ENCODE measurements at places on chromosomes 4 and X.

DNA sequence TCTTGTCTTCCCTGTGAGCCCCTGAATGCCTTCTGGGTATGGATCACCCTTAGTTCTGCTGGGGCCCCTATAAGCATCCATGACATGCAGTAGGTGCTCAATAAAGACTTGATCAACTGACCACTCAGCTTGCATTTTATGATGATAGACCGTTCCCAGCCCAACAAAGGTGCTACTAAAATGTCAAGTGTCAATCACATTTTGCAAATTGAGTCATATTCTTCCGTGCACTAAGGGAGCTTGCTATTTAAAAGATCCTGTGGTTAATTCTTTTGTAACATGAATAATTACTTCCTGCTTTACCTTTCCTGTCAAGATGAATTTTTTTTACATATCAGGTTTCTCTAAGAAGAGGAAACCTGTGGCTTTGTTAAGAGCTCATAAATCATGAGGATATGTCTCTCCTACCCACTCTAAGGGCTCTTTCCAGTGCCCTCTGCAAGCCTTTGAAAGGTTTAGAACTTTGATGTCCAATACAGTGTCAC lies 47.6 kb downstream of the SH3KBP1 start:
- no peak for DNase-seq

DNA sequence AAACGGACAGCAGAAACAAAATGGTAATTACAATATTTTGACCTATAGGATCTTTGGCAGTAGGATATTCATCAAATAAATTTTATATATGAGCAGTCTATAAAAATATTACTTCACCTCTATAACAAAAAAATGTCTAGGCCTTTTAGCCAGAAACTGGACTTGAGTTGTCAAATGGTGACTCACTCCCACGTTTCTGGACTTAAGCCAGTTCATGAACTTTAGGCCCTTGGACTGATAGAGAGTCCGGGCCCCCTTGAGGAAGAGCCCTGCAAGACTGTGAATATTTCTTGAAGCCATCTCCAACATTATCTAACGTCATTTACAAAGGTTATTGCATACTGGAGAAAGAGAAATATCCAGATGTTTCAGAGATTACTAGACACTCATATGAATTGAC lies 106.8 kb upstream of the FAM47A start:
- DNase-seq = no peak

DNA sequence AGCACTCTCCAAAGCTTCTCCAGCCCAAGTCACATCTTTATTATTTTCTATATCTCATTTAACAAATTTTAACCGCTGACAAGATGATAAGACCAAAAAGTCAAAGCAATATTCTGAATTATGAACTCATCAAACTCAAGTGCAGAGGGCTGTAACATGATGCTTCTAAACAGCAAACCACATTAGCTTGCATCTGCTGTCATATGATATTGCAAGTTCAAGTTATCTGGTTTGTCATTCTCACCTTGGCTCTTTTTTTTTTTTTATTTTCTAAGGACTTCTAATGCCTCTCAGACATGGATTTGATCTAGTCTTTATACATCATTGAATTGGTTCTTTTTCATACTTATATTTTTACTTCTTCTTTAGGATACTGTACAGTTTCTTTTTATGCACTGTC lies 93.4 kb downstream of the SLC10A7 start:
- DNase-seq = no peak

GRCh38 chr4:161583549-161583948 lies 580.3 kb downstream of the FSTL5 start:
- DNase-seq = no peak

- no peak for DNase-seq
Observed at GRCh38 chrX:27694667-27695066, 104.5 kb downstream of the DCAF8L2 start.

DNA sequence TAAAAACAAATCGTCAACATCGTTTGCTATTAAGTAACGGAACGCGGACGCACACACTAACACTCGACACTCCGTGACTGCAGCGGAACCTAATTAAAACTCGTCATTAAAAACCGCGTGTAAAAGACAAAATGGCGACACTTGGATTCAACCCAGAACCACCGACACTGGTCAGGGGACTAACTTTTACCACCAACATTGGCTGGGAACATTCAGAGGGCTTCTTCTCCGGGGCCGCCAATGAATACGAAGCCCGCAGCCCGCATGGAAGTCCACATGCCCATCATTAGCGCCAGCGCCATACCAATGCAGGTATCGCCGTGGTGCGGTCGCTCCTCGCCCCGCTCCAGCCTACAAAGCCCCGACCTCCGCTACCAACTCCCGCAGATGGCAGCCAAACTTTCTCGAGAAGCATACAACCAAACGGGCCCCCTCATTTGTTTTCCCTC lies 498 bp downstream of the RBMX start:
- DNase-seq = peak; percentile 41

DNA sequence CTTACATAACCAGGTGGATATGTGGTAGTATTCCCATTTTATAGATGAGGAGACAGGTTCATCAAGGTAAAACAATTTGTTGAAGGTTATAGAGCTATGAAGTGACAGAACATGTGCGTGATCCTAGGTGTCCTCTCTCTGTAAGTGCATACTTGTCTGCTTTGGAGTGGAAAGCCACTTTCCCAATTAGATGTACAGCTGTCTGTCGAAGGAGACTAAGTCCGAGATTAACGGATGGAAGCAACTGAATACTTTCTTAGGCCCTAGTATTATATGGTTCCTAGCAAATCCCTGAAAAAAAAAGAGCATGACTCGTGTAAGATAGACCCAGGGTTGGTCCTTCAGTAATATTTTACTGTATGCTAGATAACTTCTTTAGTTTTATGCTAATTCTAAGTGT lies 19.7 kb downstream of the TMEM131L start:
- DNase-seq = no peak

DNA sequence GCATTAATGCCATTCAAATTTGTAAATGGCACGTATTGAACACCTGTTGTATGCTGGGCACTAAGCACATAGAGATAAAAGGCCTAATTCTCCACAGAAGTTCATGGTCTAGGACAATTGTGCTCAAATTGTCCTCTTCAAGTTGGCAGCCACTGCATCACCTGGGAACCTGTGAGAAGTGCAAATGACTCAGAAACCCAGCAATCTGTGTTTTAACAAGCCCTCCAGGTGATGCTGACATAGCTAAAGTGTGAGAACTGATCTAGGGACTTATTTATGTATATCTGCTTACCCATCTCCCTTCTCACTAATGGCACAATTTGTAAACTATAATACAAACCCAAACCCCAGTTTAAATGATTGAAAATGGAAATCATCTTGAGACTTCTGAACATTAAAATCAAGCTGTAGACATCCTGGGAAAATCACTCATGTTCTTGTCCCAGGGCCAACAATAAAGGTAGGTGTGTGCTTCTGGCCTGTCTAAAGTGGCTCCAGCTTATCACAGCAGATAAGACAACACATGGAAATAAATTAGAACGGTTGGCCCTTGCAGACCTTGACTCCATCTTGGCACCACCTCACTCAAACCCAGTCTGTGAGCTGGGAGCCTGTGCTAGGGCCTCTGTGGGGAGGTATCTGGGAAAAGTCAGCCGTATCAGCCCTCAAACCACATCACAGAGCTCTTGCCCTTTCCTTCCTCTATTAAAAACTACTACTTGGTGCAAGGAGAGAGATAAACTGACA lies 46.8 kb downstream of the UCHL1 start:
- no peak for DNase-seq

- DNase-seq = no peak
Observed at GRCh38 chr4:101064541-101065180, 282.7 kb downstream of the PPP3CA start.

- DNase-seq = no peak
Observed at GRCh38 chr4:156326246-156326645, 372.6 kb upstream of the CTSO start.

DNA sequence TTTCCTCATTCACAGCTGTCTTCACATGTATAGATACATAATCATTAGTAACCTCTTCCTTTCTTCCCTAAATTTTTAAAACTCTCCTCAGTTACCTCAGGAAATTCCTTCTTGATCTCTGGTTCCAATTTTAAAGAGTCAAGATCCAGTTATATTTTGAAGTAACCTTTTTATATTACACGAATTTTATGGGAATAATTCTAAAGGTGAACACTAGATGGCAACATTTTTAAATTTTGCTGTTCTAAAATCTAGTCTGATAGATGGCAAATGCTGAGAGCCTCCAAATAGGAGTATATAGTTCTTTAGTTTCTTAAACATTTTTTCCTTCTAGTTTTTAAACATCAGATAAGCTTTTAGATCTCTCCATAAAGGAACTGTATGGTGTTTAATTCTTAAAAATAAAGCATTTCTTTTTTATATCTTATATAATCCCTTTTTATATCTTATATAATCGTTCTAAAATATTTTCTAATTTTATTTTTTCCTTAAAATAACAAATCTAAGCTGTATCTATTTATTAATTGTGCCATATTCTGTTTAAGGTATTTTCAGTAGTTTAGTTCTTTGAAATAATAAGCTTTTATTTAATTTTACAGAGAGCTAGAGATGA lies 37.9 kb upstream of the PAPSS1 start:
- DNase-seq = no peak

DNA sequence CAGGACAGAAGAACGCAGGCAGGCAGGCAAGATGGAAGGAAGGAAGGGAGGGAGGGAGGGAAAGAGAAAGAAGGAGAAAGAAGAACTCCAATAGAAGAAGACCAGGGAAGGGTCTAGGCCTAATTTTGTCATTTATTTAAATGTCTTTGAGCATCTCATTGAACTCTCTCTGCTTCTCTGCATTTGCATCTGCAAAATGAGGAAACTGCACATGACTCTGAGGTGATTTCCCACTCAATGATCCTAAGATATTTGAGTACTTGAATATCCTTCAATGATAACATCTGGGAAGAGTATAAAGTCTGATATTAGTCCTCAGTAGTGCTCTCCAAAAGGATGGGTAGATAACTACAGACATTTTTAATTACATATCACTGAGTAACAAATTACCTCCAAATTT lies 33.1 kb upstream of the RBPJ start:
- DNase-seq = no peak

DNA sequence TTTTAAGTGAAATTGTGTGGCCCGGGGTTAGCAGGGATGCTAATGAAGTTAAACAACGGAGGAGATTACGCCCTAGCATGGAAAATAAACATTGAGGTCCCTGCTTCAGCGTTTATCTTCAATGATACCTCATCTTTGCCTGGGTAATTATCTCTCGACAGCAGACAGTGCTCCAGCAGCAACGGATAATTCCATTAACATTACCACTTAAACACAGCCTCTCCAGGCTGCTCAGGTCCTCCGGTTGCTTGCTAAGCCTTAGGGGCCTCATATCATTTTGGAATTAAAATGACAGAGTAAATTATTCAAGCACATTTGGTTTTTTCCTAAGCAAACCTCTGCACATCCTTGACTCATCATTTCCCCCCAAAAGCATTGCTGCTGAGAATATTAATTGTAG lies 281.5 kb upstream of the KLF3 start:
- no peak for DNase-seq

DNA sequence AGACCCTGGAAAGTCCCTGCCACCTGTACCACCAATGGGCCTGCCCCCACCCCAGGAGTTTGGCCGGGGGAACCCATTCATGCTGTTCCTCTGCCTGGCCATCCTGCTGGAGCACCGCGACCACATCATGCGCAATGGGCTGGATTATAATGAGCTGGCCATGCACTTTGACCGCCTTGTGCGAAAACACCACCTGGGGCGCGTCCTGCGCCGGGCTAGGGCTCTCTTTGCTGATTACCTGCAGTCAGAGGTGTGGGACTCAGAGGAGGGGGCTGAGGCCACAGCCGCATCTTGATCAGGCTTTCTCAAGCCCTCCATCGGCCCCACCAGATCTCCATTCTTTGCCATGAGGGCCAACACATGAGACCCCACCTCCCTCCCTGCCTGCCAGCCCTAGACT lies 13.6 kb upstream of the RBM3 start:
- DNase-seq = no peak

- DNase-seq = no peak
Observed at GRCh38 chrX:3514996-3515395, 168.5 kb upstream of the MXRA5 start.

- DNase-seq = no peak
Observed at GRCh38 chrX:107480272-107480671, 30.8 kb downstream of the FRMPD3 start.

- no peak for DNase-seq
Observed at GRCh38 chr4:112752061-112752460, 115.1 kb downstream of the LARP7 start.

- DNase-seq = peak; percentile 2
Observed at GRCh38 chrX:9122519-9123245, 88.8 kb upstream of the FAM9B start.

DNA sequence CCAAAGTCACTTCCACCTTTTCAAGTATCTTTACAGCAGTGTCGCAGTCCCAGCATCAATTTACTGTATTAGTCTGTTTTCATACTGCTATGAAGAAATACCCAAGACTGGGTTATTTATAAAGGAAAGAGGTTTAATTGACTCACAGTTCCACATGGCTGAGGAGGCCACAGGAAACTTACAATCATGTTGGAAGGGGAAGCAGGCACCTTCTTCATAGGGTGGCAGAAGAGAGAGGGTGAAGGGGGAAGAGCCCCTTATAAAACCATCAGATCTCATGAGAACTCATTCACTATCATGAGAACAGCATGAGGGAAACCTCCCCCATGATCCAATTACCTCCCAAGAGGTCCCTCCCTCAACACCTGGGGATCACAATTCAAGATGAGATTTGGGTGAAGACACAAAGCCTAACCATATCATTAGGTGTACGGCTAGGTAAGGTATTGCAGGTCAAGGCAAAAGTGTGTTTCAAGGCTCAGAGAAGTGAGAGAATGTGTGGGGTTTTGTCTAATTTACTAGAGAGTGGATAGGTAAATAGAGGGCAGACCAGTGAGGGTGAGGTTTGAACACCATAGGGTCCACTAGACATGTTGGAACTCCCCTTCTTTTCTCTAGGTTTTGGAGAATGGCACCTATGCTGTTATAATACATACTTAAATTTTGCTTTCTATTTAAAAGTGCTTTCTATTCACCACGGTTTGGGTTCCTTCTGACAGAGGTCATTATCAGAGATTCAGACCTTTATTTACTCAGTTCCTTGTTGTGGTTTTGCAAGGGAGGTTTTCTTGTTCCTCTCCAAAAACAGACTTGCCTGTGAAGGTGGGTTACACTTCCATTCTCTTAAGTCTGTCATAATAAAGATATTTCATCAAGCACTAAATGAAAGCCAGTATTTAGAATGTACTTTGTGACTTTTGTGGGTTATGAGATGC lies 186.6 kb downstream of the CPEB2 start:
- no peak for DNase-seq

GRCh38 chr4:76511947-76512346 lies 76.9 kb downstream of the SHROOM3 start:
- no peak for DNase-seq

GRCh38 chr4:88585917-88586316 lies 6.4 kb upstream of the HERC3 start:
- no peak for DNase-seq

DNA sequence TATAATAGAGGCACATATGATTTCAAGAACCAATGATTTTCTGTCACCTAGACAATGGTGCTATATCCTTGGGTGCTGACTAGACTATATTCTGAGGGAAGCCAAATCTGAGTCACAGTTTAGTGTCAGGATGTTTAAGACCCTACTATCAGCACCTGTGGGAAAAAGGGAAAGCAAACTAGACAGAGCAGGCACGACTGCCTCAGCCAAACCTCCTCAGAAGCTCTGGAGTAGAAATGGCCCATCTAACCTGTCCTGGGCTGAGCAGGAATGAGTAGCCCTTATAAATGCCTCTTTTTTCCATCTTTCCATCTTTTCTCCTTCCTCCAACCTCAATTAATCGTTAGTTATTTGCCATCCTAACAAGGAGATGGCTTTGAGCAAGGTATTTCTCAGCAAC lies 80.4 kb upstream of the TECRL start:
- no peak for DNase-seq
